CD8-positive, alpha-beta T cell (primary cell): ENCODE measurements at places on chromosomes 6 and 20. TPM values are rescaled to one million over a fixed set of nuclear protein-coding genes. Genes with fewer than 3 reads are reported as not detected.

DNA sequence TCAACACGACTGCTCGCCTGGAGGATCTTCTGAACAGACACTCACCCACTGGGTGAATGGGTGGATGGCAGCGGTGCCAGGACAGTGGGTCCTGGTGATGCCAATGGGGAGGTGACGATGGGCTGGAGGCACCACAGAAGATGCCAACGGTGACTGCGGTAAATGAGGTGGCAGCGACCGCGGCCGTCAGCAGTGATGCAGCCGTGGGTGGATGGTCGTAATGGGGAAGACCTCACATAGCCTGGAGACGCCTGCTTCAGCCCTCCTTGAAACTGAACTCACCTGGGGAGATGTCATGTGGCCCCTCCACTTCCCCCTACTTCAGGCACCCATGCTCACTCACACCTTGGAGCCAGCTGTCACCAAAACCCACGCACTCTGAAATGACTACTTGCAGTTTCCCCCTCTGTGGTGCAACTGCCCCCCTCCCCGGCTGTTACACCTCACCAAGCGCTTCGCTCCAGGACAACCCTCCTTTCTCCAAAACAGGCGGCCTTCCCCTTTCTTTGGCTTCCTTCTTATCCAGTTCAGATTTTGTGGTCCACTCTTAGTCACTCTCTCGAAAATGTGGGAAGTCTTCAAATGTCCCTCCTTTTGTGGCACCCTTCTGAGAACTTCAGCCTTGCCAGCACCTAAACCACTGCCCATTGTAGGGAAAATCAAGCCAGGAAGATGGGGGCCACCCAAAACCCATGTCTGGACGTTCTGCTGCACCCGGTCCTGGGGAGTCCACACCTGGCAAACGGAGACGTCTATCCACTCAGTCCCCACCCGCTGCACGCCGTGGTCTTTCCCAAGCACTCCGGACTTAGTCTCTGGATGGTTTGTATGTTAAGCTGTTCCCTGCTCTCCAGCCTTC, 10.4 kb upstream of the ABHD16B start:
- no peak for DNase-seq

DNA sequence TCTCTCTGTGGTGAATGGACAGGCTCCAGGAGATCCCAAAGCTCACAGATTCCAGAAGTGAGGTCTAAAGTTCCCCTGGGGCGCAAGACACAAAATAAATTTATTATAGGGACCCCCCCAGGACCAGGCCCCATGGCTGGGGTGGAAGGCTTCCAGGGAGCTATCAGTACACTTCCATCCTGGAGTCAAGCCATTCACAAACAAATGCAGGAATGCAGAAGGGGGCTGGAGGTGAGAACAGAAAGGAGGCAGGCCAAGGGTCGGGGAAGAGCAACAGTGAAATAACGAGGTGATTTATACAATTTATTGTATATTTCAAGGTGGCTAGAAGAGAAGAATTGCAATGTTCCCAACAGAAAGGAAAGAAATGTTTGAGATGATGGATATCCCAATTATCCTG, 126.9 kb downstream of the LY86 start:
- DNase-seq: no peak

DNA sequence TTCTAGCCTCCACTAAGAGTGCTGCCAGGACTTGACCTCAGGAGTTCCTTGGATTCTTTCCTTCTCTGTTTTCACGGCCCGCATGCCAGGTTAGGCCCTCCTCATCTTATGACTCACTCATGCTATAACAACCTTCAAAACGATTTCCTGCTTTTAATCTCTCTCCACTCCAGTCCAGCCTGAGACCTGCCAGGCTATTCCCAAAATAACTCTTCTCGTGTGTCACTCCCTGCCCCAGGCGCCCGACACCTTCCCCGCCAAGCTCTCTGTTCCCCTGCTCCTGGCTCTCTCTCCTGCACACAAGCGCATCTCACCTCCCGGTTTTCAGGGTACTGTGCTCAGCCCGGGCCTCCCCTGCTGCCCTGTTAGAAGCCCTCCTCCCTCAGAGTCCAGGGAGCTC, 64.1 kb upstream of the RPS6KA2 start:
- DNase-seq: no peak

GRCh38 chr20:37111926-37112455, 16.2 kb upstream of the RBL1 start:
- no peak for DNase-seq

GRCh38 chr6:136950436-136951126, 28.5 kb downstream of the SLC35D3 start:
- no peak for DNase-seq

DNA sequence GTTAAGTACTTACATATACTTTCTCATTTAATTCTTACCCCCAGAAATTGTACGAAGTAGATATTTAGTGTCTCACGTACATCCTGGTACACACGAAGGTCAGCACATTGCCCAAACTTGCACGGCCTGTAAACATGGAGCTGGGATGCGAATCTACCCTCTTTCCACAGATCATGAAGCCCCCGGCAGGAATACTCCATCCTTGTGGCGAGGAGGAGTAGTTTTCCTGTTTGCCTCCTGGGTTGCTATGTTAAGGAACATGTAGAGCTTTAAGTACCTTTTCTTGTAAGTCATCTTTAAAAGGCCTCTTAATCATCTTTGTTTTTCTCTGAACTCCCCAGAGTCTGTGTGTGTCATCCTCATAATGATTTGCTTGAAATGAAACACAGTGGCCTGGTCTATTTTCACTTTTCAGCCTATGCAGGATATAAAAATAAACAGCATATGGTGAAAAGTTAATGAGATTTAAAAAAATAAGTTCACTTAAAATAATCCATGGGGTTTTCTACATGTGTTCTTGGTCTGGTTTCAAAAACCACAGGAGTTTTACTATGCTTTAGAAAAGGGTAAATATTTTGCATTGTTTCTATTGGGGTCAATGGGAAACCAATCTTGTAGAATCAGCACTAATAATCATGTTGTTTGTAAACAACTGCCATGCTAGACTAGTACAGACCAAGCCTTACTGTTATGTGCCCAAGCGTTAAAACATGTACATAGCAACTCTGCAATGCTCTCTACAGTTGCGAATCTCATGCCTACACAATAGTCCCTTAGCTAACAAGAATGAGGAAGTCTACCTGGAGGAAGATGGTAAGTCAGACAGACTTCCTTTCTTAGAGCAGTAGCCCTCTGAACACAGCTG, 9.3 kb upstream of the ARID1B start:
- DNase-seq: no peak

DNA sequence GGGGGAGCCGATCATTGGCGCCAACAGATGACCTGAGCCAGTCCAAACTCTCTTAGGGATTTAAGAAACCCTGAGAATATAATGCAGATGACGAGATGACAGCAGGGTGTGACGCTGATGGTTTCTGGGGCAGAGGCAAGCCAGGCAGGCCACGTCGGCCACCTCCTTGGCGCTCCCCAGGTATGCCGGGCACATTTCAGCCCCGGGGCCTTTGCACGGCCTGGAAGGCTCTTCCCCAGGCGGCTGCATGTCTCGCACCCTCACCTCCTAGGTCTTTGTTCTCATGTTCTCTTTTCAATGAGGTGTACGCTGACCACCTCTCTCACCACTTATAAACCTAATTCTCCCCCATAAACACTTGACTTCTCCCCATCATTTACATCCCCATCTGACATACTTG, 64.9 kb downstream of the RBM38 start:
- DNase-seq: no peak

- DNase-seq: no peak
Measured at GRCh38 chr6:81808851-81809570, 56.5 kb upstream of the TENT5A start.

- no peak for DNase-seq
Measured at GRCh38 chr6:163137398-163137881, 277.1 kb upstream of the QKI start.

GRCh38 chr20:63767456-63767855, 27.9 kb downstream of the SLC2A4RG start:
- no peak for DNase-seq

DNA sequence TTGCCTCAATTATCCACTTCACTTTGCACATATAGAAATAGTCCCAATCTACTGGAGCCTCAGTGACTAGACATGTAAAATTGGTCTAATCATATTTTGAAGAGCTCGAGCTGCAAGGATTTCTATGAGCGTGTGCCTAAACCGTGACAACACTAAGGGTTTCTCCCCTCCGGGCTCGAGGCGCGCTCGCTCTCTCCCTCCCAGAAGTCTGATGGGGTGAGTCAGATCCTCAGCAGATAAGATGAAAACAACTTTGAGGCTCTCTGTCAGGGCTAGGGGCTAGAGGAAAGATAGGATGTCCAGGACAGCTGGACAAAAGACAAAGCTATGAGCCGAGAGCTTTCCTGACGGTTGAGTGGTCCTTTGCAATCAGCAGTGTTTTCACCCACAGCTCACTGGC, 16.8 kb downstream of the GNAS-AS1 start:
- no peak for DNase-seq

- no peak for DNase-seq
Measured at GRCh38 chr6:89138173-89138572, 7.7 kb upstream of the PM20D2 start.

GRCh38 chr20:20664795-20665589, 47.5 kb downstream of the RALGAPA2 start:
- DNase-seq: no peak

GRCh38 chr6:20117474-20117873, 94.8 kb downstream of the MBOAT1 start:
- no peak for DNase-seq

DNA sequence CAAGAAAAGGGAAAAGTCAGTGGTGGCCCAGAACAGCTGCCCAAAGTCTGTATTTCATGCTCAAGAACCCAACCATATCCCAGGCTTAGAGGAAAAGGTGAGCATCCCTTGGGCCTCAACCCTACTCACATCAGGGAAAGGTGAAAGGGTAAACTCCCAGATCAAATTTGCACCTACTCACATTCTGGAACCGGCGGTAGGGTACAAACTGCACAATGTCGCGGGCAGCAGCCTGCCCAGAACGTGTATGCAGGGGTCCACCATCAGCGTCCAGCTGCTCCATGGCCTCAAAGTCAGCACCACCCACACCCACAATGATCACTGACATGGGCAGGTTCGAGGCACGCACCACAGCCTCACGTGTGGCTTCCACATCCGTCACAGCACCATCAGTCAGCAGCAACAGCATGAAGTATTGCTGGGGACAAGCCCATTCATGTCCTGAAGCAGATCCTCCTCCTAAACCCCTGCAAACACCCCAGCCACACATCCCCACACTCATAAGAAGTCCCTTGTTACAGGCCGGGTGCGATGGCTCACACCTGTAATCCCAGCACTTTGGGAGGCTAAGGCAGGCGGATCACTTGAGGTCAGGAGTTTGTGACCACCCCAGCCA, 10.9 kb downstream of the SPAG4 start:
- no peak for DNase-seq

DNA sequence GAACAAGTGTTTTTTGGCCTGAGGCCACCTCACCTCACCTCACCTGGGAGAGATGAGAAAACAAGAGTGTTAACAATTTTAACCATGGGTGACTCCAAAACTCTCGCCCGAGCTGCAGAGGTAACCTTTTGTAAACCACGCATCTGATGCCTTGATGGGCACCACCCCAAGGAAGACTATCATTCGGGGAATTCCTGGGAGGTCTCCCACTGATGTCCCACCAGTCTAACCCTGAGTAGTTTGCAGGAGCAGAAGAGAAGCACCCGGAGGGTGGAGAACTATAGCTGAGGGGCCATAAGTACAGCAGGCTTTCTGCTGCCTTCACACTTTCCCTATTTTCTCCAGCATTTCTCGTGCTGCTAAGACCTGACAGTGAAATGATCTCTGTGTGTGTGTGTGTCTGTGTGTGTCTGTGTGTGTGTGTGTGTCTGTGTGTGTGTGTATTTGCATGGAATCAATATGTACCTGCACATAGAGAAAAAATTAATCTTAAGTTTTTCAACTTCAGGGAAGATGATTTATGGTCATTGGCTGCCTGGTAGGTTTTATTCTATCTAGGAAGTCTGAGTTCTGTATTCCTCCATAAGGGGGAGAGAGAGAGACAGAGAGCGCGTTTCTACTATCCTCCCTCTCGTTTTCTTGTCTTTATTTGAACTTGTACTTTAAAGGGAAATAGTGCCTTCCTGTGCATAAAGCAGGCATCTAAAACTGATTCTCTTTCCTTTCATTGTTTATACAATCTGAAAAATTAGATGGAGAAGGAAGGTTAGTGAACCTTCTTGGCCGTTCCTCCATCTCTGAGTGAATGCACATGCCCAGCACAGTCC, 75.8 kb downstream of the CAP2 start:
- no peak for DNase-seq

GRCh38 chr6:2783188-2783963, 18.2 kb downstream of the WRNIP1 start:
- no peak for DNase-seq

DNA sequence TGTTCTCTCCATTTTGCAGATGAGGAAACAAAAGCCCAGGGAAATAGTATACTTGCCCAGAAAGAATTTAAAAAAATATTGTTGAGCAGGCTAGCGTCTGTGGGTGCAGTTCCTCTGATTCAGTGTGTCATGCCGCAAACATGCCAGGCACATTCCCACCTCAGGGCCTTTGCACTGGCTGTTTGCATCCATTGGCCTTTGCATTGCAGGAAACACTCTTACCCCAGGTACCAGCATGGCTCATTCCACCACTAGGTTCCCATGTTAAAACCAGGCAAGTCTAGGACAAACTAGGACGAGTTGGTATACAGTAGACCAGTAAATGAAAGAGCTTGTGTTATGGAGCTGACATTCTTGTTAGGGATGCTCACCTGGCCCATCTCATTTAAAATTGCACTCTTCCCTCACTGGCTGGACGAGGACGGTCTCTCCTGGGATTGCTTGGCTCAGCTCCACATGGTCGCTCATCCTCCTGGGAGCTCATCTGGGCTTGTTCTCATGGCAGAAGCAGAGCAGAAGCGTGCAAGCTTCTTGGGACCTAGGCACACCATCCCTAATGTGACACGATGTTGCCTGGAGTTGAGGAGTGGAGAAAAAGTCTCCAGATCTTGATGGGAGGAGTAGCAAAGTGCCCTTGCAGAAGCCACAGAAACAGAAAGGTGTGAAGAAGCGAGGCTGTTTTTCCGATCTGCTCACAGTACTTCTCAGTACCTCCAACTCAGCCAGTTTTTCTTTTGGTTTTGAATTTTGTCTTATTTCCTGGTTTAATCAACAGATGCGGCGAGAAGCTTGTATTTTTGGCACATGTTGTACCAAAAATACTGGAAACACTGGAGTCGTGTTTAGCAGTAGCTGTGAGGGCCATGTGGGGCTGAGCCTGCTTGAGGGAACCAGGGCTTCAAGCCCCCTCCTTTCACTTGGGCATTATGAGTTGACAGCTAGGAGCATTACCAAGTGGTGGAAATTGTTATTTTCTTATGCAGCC, 13.9 kb downstream of the ZNF831 start:
- DNase-seq: peak; percentile 64

- no peak for DNase-seq
Measured at GRCh38 chr6:3843379-3844096, 5.6 kb upstream of the FAM50B start.

Gene CDH4
- 0.35 TPM for total RNA-seq

Gene HECA
- total RNA-seq: 231 TPM

Gene SALL4
- 0.41 TPM for total RNA-seq

Gene DCDC2
- total RNA-seq: not detected

Gene KCNK16
- total RNA-seq: not detected

Gene TSHZ2
- 0.89 TPM for total RNA-seq

Gene TOX2
- 1.7 TPM for total RNA-seq

Gene C4B
- total RNA-seq: 4.1 TPM

Gene OPRL1
- total RNA-seq: 0.35 TPM

Gene PSORS1C2
- not detected for total RNA-seq

Gene FNDC11
- total RNA-seq: 0.52 TPM

Gene CRISP2
- total RNA-seq: not detected

Gene E2F3
- total RNA-seq: 6.2 TPM

Gene WFDC12
- total RNA-seq: not detected

Gene COL19A1
- 0.33 TPM for total RNA-seq

Gene LST1
- 13.0 TPM for total RNA-seq

Gene COL10A1
- not detected for total RNA-seq

Gene KIZ
- 26.1 TPM for total RNA-seq

Gene TNNC2
- total RNA-seq: 0.79 TPM
